Stomach (tissue), 19 donors: ENCODE measurements at places on chromosomes 7 and 10. TPM values are rescaled to one million over a fixed set of nuclear protein-coding genes. Genes with fewer than 3 reads are reported as not detected.

The PCBD1 gene
- total RNA-seq = 52.1 TPM

The GSAP gene
- 35.3 TPM for total RNA-seq

The OR6B1 gene
- not detected for total RNA-seq

The CHST15 gene
- total RNA-seq = 2.6 TPM

The ZNF467 gene
- 5.8 TPM for total RNA-seq

The FAM25A gene
- total RNA-seq = not detected

The POLR1F gene
- total RNA-seq = 17.3 TPM

The CDH23 gene
- total RNA-seq = 1.7 TPM

The LIPJ gene
- total RNA-seq = not detected

The KIAA1217 gene
- 32.6 TPM for total RNA-seq

The ATOH7 gene
- not detected for total RNA-seq

The AGAP4 gene
- 9.4 TPM for total RNA-seq

The WNT2 gene
- not detected for total RNA-seq

The OR2A12 gene
- not detected for total RNA-seq

The FAM25C gene
- not detected for total RNA-seq

The GPR146 gene
- 9.4 TPM for total RNA-seq

The OR2A2 gene
- total RNA-seq = not detected

The ST8SIA6 gene
- total RNA-seq = not detected

The ITPRID1 gene
- total RNA-seq = 0.58 TPM

The AGR3 gene
- total RNA-seq = 14.2 TPM

The DHTKD1 gene
- 36.5 TPM for total RNA-seq

The PUS7 gene
- 12.8 TPM for total RNA-seq
